ENCODE measurements at places on chromosomes 2 and 18. TPM values are rescaled to one million over a fixed set of nuclear protein-coding genes. Genes with fewer than 3 reads are reported as not detected.

UGT1A4 gene
- not detected for total RNA-seq

OTOS gene
- total RNA-seq = not detected

DSC2 gene
- 4.2 TPM for total RNA-seq

RAB27B gene
- 1.2 TPM for total RNA-seq

REEP1 gene
- total RNA-seq = 48.4 TPM

EXOC6B gene
- total RNA-seq = 65.4 TPM

SMAD7 gene
- total RNA-seq = 34.7 TPM

EPHA4 gene
- total RNA-seq = 39.2 TPM

TNS1 gene
- total RNA-seq = 1,255 TPM

ANKRD29 gene
- total RNA-seq = 16.7 TPM

IGFBP2 gene
- 37.9 TPM for total RNA-seq

CDK5R2 gene
- total RNA-seq = not detected

RMC1 gene
- 28.8 TPM for total RNA-seq

RPRM gene
- 0.90 TPM for total RNA-seq

PCBP1 gene
- 269 TPM for total RNA-seq

PCARE gene
- not detected for total RNA-seq

CCDC102B gene
- 22.7 TPM for total RNA-seq

All from posterior vena cava (tissue), 2 donors.